ENCODE measurements at places on chromosomes 7 and 10. TPM values are rescaled to one million over a fixed set of nuclear protein-coding genes. Genes with fewer than 3 reads are reported as not detected.

The CRPPA gene
- total RNA-seq = 3.4 TPM

The GIMAP5 gene
- total RNA-seq = 1.2 TPM

The DLG5 gene
- 23.6 TPM for total RNA-seq

The IL2RA gene
- total RNA-seq = not detected

GRCh38 chr7:44477063-44477830, 13.2 kb downstream of the NUDCD3 start:
- peak; percentile 83 for DNase-seq

DNA sequence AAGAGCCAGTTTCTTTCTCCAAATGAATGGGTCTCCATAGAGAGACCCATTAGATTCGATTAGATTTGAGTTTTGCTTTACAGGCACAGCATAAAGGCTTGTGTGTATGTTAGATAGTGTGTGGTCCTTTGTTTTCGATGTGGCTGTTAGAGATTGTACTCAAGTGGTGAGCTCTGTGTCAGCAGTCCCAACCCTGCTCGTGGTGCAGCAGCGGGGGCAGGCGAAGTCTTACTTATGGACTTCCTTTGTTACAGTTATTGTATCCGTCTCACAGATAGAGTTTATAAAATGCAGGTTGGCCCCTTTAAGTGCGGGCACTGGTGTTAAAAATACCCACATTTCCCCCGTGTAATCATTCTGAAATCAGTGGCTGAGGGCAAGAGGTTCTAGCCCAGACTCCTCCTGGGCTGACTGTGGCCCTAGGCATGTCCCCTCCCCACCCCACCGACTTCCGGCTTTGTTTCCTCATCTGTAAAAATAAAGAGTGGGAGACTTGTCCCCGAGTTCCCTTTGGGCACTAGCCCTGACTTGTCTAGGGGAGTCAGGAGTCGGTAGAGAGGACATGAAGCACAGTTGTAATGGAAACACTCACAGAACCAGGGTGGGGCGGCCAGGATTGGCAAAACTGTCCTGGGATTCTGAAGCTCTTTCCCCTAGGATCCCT, 28.6 kb downstream of the MTURN start:
- no peak for DNase-seq

DNA sequence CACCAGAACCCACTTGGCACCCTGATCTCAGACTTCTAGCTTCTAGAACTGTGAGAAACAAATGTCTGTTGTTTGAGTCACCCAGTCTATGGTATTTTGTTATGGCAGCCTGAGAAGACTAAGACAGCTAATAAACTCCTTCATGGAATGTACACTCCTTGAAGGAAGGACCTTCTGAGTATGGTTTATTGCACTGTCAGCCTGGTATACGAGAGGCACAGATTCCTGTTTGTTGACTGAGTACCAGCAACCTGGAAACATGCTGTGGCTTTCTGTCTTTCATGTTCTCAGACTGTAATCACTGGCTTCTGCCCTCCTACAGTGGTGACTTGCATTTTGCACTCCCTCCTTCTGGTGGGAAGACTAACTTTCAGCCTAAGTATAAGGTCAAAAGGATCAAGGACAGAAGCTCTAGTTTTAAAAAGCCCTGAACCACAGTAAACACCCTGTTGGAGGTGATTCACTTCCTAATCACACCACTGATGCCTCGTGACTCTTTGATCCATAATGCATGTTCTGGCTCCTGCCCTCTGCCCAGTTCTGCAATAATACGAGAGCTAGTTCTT, 319.0 kb upstream of the NPSR1 start:
- peak; percentile 9 for DNase-seq

- no peak for DNase-seq
These were observed 3.4 kb upstream of the PRKAR2B start for GRCh38 chr7:107041097-107041496.

The SMC3 gene
- 35.4 TPM for total RNA-seq

GRCh38 chr7:38477333-38477732, 153.8 kb downstream of the AMPH start:
- DNase-seq = no peak

GRCh38 chr7:5633161-5634106, 148.0 kb downstream of the RNF216 start:
- no peak for DNase-seq

GRCh38 chr7:111264111-111264868, 173.4 kb downstream of the LRRN3 start:
- no peak for DNase-seq

- DNase-seq = no peak
These were observed 13.4 kb downstream of the SLC26A3 start for GRCh38 chr7:107789647-107790046.

The LIPN gene
- not detected for total RNA-seq

GRCh38 chr7:72391821-72392377, 20.2 kb downstream of the CALN1 start:
- DNase-seq = no peak

The AGR2 gene
- total RNA-seq = 178 TPM

The HOXA6 gene
- not detected for total RNA-seq

- DNase-seq = peak; percentile 3
These were observed 115.5 kb downstream of the FOXP2 start for GRCh38 chr7:114530057-114530611.

The EPHA1 gene
- total RNA-seq = 39.4 TPM

Measured in hepatocyte (in vitro differentiated cells).